ENCODE measurements at places on chromosomes 1 and 21.

DNA sequence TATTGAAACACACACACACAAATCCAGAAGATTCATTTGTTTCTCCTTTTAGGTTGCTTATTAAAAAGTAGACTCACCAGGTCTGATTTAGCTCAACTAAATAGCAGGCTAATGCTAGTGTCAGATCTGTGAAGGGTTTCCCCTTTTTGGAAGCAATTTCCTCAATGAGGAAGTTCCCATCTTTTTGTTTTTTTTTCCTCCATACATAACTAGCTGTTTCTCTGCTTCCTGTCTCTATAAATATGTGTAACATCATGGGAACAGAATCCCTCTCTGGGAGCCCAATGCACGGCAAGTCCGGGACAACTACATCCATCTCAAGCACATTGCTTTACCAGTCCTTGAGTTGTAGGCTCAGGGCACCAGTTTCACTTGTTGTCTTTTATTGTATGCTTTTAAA lies 1421.1 kb downstream of the PLA2G4A start:
- no peak for DNase-seq

- peak; percentile 43 for DNase-seq
Observed at GRCh38 chr1:30801771-30802198, 44.2 kb upstream of the LAPTM5 start.

DNA sequence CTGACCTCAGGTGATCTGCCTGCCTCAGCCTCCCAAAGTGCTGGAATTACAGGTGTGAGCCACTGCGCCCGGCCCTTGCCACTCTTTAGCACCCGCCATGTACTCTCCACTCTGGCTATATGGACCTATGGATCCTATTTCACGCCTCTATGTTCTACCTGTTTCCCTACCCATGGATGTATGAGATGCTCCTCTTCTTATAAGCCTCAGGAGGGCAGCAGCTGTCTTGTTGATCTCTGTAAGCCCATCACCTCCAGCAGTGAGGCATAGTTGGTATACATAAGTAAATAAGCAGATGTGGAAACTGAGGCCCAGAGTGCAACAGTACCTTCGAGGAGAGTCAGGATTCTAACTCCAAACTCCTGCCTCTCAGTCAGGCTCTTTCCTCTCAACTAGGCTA lies 24.7 kb upstream of the ARTN start:
- no peak for DNase-seq

- no peak for DNase-seq
Observed at GRCh38 chr1:109373126-109373525, 24.6 kb downstream of the SORT1 start.

- no peak for DNase-seq
Observed at GRCh38 chr1:241579434-241579833, 47.3 kb downstream of the KMO start.

DNA sequence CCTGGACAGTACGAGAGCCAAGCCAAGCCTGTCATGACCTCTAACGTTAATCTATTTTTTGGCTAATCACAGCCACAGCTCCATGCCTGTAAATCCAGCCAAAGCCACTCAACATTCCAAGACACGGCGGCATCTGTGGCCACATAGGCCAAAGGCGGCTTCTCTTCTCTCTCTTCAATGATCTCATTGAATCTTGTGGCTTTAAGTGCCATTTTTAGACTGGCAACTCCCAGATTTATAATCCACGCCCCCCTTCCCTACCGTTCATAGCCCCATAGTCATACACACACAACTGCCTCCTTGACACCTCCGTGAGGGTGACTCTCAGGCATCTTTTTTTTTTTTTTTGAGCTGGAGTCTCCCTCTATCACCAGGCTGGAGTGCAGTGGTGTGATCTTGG lies 5.7 kb upstream of the SELENON start:
- peak; percentile 64 for DNase-seq

DNA sequence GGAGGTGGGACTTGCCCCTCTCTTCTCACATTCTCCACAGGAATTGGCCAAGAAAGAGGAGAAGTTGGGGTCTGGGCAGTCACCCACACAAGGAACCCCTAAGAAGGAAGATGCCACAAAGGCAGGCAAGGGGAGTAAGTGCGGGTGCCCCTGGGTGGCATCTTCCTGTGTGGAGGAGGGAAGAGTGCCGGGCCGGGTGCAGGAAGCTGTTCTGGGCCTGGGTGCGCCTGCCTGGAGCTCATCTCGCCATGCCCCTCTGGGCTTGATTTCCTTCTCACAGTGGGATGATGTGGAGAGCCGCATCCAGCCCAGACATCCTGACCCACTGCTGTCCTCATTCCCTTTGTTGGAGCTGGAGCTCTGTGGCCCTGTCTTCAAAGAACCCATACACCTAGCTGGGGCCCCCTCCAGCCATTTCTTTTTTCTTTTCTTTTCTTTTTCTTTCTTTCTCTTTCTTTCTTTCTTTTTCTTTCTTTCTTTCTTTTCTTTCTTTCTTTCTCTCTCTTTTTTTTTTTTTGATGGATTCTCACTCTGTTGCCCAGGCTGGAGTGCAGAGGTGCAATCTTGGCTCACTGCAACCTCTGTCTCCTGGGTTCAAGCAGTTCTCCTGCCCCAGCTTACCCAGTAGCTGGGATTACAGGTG lies 9.3 kb downstream of the LRRC71 start:
- DNase-seq, result no peak

GRCh38 chr1:69914976-69915765 lies 290.2 kb downstream of the LRRC40 start:
- DNase-seq, result peak; percentile 85

DNA sequence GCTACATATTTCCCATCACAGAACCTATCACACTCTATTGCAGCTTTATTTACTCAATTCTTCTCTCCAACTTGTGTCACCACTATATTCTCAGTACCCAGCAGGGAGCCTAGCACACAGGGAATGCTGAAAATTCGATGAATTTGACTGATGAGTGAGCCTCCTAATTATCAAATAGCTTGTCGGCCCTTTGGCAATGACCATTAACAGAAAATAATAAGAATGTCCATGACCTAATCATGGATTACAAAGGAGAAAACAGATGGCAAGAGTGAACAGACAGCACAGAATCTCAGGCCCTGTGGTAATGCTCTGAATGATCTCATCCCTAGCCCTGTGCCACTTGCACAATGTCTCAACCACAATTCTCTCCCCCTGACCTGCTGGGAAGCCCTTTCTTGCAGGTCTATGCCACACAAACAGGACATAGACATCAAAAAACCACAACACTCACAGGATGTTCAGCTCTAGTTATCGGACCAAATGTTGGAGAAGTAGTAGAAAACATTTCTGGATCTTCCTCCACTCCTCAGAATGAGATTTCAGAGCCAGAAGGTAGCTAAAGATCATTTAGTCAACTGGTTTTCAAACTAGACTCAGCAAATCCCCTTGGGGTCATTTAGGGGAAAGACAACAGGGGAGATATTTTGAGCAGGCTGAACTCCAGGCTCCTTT lies 68.4 kb downstream of the LUZP1 start:
- peak; percentile 98 for DNase-seq

- DNase-seq, result no peak
Observed at GRCh38 chr1:194624833-194625232, 1438.4 kb upstream of the B3GALT2 start.

- DNase-seq, result peak; percentile 24
Observed at GRCh38 chr1:83928396-83928795, 70.5 kb downstream of the TTLL7 start.

DNA sequence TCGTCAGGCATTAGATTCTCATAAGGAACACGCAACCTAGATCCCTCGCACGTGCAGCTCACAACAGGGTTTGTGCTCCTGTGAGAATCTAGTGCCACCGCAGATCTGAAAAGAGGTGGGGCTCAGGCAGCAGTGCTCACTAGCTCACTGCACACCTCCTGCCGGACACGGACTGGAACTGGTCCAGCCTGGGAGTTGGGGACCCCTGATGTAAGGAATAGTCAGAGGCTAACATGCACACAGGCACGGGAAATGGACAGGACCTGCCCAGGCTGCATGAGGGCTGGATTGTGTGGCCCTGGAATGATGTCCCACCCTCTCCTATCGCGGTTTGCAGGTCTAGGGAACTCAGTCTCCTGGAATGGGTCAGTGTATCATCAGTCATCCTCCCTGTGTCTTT lies 23.2 kb upstream of the MX1 start:
- DNase-seq, result no peak

DNA sequence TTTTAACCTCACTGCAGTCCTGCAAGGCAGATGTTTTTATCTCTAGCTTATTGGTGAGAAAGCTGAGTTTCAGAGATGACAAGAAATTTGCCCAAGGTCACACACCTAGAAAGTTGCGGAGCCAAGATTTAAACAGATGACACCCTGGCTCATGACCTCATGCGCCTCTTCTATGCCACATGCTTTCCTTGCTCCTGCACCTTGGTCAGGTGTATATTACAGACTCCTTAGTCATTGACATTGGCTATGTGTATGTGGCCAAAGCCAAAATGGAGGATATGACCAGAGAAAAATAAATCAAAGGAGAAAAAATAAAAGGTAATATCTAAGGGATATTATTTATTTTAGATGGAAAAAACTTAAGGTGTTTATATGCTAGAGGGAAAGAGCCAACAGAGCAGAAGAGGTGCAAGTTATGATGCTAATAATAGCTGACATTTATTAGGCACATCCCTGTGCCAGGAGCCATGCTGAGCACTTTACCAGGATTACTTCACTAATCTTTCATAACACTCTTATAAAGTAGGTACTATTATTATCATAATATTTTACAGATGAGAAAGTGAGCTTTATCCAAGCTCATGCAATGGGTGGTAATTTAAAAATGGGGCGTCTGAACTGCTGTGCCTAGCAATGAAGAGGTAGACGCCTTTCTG lies 13.8 kb upstream of the MYOC start:
- DNase-seq, result no peak

- peak; percentile 17 for DNase-seq
Observed at GRCh38 chr21:27134516-27134915, 167.6 kb upstream of the ADAMTS5 start.

- DNase-seq, result no peak
Observed at GRCh38 chr21:35338281-35338680, 289.2 kb upstream of the RUNX1 start.

DNA sequence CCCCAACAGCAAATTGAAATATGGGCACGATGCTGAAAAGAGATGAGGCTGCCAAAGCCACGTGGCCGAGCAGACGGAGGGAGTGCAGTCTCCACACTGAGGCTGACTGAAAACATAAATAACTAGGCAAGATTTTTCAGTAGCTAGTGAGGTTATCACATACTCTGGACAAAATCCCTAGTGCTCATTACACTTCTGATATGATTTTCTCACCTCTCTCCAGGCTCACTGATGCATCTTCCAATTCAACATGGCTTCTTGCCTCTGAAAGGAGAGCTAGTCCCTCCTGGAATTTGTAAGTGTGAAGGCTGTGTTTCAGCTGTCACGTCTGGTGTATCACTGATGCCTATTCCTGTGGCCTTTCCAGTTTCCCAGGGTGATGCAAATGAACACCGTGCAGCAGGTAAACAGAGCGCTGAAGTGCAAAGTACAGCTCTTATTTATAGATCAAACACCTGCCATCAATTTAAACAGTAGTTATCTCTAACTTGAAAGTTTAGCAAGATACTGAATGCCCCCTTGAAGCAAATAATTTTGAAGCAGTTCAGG lies 656.1 kb downstream of the KIF26B start:
- no peak for DNase-seq
